ENCODE measurements at places on chromosomes 7 and 10.

- DNase-seq = no peak
Observed at GRCh38 chr10:70368774-70369482, 13.5 kb downstream of the LRRC20 start.

DNA sequence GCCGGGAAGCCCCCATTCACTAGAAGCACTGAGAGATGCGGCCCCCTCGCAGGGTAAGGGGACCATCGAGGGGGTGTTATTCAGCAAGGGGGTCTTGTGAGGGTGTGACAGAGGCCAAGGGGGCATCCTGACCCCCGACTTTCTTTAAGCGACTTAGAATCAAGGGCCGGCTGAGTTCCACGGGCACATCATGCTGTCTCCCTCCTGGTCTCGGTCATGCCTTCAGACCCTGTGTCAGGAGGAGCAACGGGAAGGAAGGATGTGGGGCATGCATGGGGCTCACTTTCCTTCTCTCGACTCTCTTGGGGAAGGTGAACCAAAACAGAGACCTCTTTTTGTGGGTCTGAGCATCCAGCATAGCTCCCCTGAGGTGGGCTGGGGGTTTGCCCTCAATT is 2.5 kb downstream of the ACSL5 start:
- DNase-seq = no peak

GRCh38 chr10:14656052-14656730 is 118.5 kb downstream of the FAM107B start:
- no peak for DNase-seq

GRCh38 chr10:112296908-112297331 is 13.7 kb downstream of the TECTB start:
- DNase-seq = no peak

- DNase-seq = no peak
Observed at GRCh38 chr10:47451998-47452494, 31.9 kb downstream of the ANXA8 start.

DNA sequence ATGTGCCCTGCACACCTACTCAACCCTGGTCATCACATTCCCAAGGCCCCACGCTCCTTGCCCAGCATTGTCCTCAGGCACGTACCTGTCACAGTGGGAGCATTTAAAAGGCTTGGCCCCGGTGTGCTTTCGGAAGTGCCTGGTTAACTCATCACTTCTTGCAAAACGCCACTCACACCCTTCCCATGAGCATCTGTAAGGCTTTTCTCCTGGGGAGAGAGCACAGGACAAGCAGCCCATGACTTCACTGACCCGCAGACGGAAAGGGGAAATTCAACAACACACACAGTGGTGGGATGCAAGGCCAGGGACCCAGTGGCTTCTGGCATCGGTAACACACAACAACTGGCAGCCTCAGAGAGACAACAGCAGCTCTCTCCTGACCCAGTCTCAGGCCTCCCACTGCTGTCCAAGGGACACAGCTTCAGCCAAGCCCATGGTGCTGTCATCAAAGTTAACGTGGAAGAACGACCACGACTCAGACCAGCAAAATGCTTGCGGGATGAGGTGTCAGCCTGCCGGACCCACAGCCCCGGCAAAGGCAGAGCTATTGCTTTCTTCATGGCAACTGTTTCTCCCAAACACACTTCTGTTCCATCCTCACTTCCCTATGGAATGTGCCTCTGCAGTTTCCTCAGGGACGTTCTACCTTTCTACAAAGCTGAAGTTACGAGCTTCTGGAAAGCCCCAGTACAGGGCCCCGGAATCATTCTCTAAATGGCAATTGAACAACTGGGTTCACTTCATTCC is 4.8 kb downstream of the KLF6 start:
- no peak for DNase-seq

DNA sequence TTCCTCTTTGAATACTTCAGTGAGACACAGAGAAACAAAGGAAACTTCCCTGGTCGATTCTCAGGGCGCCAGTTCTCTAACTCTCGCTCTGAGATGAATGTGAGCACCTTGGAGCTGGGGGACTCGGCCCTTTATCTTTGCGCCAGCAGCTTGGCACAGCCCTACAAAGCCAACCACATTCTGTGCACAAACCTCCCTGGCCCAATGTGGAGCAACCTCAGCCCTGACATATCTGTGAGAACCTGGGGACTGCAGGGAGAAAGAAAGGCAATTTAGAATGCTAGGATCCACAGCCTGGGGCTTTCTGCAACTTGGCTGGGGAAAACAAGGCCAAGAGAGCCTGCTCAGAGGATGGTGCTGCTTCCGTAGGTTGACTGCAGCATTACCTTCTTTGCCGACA is 63.5 kb upstream of the PRSS58 start:
- DNase-seq = no peak

GRCh38 chr7:100895956-100896731 is 456 bp upstream of the ACHE start:
- no peak for DNase-seq

DNA sequence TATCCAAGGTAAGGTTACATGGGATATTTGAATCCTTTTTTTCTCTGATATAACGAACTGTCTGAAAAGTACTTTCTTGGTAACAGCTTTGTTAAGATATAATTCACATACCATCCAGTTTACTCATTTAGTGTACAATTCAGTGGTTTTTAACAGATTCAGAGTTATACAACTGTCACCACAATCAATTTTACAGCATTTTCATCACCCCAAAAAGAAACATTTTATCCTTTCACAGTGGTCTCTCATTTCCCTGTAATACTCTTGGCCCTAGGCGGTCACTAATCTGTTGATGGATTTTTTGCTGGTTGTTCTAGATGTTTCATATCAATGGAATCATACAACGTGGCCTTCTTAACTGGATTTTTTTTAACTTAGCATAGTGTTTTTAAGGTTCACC is 91.6 kb downstream of the GLCCI1 start:
- no peak for DNase-seq

- DNase-seq = no peak
Observed at GRCh38 chr7:90708841-90709317, 112.8 kb downstream of the CDK14 start.

DNA sequence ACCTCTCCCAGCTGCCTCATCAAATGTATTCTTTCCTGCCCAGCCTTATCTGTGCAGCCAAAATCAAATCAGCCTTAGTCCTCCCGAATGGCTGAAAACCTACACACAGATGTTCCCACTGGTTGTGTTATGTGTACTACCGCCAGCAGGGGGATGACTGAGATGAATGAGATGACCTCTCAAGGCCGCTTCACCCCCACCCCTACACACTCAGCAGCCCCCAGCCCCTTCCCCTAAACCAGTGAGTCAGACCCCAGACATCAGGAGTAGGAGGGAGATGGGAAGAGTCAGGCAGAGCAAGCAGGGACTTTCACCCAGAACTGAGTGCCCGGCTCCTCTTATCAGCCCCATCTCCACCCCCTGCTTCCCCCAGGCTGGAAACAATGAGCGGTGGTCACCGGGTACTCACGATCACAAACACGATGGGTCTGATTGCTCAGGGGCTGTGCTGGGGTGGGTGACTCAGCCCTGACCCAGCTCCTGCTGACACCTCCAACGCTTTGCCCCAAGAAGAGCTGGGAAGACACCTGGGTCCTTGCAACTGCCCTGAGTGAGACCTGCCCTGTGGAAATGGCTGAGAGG is 6.5 kb upstream of the C10orf105 start:
- DNase-seq = no peak

GRCh38 chr10:6014241-6014761 is 37.0 kb upstream of the IL15RA start:
- no peak for DNase-seq

- DNase-seq = no peak
Observed at GRCh38 chr10:21810582-21811244, 192.8 kb downstream of the DNAJC1 start.

- peak; percentile 15 for DNase-seq
Observed at GRCh38 chr10:21529032-21529910, 3.8 kb upstream of the SKIDA1 start.

- no peak for DNase-seq
Observed at GRCh38 chr10:11335881-11336430, 275.5 kb downstream of the USP6NL start.

DNA sequence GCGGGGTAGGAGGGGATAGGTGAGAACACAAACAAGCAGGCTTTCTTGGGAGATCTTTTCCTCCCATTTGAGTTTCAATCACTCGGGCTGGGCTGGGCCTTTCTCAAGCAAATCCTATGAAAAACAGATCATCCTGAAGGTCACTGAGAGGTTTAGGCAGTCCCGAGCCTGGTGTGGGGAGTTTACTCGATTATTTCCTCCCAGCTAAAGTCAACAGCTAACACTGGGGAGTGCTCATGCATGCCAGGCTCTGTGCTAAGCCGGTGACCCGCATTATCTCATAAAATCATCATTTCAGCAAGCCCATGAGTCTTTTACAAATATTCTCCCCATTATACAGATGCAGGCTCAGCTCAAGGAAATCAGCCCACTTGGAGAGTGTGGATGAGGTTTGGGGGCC is 85.0 kb upstream of the PAX2 start:
- no peak for DNase-seq

GRCh38 chr7:32489788-32490126 is 423 bp downstream of the LSM5 start:
- DNase-seq = no peak

DNA sequence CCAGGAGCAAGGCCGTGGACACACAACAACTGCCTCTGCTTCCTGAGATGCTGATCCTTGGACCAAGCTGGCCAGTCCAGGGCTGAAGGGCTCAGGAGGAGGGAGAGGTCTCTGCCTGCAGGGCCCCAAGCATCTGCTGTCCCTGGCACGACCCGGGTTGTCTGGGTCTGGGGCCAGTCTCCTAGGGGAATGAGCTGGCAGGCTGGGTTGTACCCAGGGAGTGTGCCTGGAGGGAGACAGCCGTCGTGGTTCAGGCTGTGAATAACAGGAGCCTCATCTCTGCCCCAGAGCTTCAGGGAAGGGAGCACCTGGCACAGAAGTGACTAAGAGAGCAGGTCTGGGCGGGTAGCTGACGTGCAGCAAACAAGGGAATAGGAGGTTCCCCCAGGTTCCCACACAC is 17.9 kb upstream of the SERPINE1 start:
- no peak for DNase-seq

- DNase-seq = no peak
Observed at GRCh38 chr7:1219498-1219897, 13.2 kb upstream of the UNCX start.

GRCh38 chr10:56360967-56361612 is at the start of gene ZWINT:
Gene ZWINT (minus strand): TSS chr10:56361259. CDS start chr10:56361236, 23 bp downstream.
- peak; percentile 91 for DNase-seq

GRCh38 chr7:80749270-80749669 is 110.8 kb downstream of the CD36 start:
- no peak for DNase-seq

DNA sequence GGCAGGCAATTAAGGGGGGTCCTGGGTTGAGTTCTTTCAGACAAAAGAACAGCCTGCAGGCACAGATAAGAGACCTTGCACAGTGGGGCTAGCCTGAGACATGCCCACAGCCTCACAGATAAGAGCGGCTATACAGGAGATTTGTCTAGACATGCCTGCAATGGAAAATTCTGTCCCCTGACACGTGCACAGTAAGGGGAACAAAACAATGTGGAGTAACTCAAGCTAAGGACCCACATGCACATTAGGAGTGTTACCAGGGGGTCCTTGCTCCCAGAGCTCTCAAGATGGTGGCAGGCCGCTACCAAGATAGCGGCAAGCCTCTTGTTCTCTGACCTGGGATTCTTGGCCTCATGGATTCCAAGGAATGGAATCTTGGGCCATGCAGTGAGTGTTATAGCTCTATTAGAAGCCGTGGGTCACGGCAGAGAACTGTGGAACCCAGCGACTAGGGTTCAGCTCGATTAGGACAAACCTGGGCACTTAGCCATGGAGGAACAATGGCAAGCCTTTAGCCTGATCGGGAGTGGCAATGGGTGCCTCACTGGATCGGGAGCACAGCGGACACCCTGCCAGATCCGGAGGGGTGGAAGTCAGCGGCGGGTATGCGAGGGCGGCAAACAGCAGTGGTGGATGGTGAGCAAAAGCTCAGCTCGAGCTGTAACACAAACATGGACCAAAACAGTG is 196.9 kb downstream of the CCSER2 start:
- no peak for DNase-seq

DNA sequence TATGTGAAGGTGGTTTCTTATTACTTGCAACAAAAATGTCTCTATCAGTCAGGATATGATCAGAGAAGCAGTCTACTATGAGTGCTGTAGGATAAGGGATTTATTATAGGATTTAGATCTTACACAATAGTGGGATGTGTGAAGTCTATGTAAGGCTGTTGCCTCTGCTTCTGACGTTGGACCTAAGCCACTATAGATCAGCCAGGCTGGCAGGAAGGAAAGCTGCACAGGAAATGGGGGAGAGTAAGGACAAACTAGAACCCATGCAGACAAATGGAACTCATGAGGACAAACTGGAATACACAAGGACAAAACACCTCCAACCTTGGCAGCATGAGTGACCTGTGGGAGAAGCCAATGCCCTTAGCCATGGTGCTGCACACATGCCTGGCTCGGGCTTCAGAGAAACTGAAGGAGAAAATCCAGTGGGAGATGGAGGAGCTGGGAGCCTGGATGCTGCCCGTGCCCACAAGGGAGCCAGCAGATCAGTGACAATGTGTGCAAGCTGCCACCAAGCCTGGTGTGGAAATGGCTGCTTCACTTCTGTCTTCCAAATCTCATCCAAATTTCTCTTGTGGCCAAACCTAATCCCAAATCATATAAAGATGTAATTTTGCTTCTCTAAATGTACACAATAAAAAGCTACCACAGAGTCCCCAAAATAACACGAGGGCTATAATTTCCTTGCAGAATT is 147.0 kb upstream of the PCGF5 start:
- DNase-seq = no peak

DNA sequence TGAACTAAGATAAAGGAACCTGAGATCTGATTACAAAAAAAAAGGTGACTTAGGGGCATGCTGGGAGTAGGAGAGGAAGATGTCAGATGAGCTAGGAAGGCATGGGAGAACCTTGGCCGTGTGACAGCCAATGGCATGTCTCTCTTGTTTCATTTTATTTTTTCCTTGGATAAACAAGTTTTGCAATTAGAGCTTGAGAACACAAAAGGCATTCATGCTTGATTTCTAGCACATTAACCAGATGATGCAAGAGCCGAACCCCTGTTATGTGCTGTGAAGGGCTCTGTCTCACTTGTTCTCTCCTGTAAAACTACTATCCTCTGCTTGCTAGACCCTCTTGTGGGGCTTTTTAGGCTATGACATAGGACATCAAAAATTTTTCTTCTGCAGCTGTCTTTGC is 134.3 kb upstream of the ASAH2 start:
- DNase-seq = no peak

- no peak for DNase-seq
Observed at GRCh38 chr7:55470261-55470660, 102.0 kb downstream of the VOPP1 start.

DNA sequence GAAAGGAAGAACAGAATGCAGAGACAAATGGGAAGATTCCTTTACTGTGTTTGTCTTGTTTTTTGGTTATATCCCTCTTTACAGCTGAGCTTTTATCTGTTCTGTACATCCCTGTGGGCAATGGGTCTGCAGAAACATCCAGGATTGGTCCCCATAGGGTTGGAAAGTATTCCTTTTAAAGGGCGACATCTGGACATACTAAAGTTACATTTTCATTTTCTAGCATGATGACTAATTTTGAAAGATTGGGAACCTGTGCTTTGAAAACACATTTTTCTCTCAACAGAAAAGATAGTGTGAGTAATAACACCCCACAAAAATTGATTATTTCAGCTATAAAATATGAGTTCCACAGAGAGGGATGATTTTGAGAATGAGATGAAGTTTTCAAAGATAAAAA is 435.8 kb downstream of the GPAM start:
- DNase-seq = no peak

Measured in substantia nigra (tissue), 51 donors.